ENCODE measurements at places on chromosomes 4 and X. TPM values are rescaled to one million over a fixed set of nuclear protein-coding genes. Genes with fewer than 3 reads are reported as not detected.

Gene TIGD4
- total RNA-seq = 0.24 TPM

Gene NDNF
- 0.12 TPM for total RNA-seq

Gene GABRG1
- not detected for total RNA-seq

Gene SLC10A7
- 10.7 TPM for total RNA-seq

Gene CSAG1
- not detected for total RNA-seq

Gene ARMCX4
- total RNA-seq = 2.5 TPM

Gene CACNA1F
- not detected for total RNA-seq

Gene RNF128
- total RNA-seq = not detected

Gene SHROOM3
- 1.6 TPM for total RNA-seq

Gene GAGE12F
- total RNA-seq = not detected

Gene OTUD6A
- total RNA-seq = not detected

Gene VCX
- not detected for total RNA-seq

Gene MAGEB17
- total RNA-seq = not detected

Gene CWH43
- total RNA-seq = not detected

Gene TAF7L
- total RNA-seq = 0.05 TPM

Gene CFP
- 0.06 TPM for total RNA-seq

All from cardiac ventricle fibroblast (primary cell).